ENCODE measurements at places on chromosomes 1 and 21. TPM values are rescaled to one million over a fixed set of nuclear protein-coding genes. Genes with fewer than 3 reads are reported as not detected.

Gene LORICRIN
- total RNA-seq = not detected

Gene RASAL2
- 11.3 TPM for total RNA-seq

Gene RGS18
- not detected for total RNA-seq

Gene OR6N1
- total RNA-seq = not detected

Gene RHOU
- 1.2 TPM for total RNA-seq

Gene CR1L
- total RNA-seq = not detected

Gene NBPF1
- 8.3 TPM for total RNA-seq

Gene PCBP3
- not detected for total RNA-seq

Gene HNRNPU
- total RNA-seq = 318 TPM

Gene SMCP
- not detected for total RNA-seq

Gene CFHR1
- total RNA-seq = not detected

Gene AMY2A
- total RNA-seq = not detected

Gene OXCT2
- total RNA-seq = 0.65 TPM

Gene TCHH
- total RNA-seq = not detected

Gene GBP5
- 0.05 TPM for total RNA-seq

Gene NBPF4
- not detected for total RNA-seq

Gene LRRN2
- total RNA-seq = 0.35 TPM

Gene RGS4
- 3.3 TPM for total RNA-seq

Gene PODN
- 0.40 TPM for total RNA-seq

Gene SPAG17
- total RNA-seq = 14.6 TPM

Gene MIGA1
- 21.2 TPM for total RNA-seq

Gene SPRR2E
- total RNA-seq = not detected

Gene PTPRF
- total RNA-seq = 259 TPM

Gene MYCL
- 0.70 TPM for total RNA-seq

Gene ELAPOR1
- 0.99 TPM for total RNA-seq

Gene TINAGL1
- total RNA-seq = 349 TPM

Gene CNR2
- total RNA-seq = not detected
